ENCODE measurements at places on chromosomes 11 and 22.
A peak's percentile ranks its signal among the peaks of the same experiment; 100 is the strongest.

GRCh38 chr11:44343778-44344422 lies 34.0 kb upstream of the ALX4 start:
- no peak for DNase-seq

- DNase-seq: no peak
Measured at GRCh38 chr22:28129319-28129962, 210.4 kb upstream of the PITPNB start.

GRCh38 chr11:95092549-95093324 lies 3.1 kb downstream of the ENDOD1 start:
- DNase-seq: no peak

DNA sequence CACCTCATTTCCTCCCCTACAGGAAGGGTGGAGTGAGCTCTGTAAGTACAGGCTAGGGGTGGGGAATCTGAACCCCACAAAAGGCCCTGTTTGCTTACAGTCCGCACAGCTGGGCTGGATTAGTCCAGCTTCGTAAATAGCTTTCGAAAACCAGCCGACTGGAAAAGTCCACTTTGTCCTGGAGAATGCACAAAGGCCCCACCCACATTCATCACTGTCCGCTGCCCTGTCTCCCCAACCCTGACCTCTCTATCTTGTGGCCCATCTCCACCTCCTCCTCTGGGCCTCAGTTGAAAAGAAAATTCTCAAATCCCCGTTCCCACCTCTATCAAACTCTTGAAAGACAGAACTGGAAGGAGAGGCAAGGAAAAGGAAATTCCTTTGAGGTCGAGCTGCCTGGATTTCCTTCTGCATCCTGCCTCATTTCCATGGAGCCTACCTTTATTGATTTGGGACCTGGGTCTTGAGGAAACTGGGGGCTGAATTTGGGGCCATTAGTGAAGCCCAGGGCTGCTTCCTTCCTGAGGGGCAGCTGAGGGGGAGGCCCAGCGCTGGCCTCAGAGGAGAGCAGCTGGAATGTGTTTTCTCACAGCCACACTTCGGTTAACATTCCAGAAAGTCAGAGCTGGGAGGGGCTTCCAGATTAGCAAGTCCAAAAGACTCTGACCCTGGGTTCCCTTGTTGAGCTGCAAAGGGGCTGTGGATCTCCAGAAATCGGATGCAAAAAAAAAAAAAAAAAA lies 147.6 kb downstream of the FBXO7 start:
- no peak for DNase-seq

DNA sequence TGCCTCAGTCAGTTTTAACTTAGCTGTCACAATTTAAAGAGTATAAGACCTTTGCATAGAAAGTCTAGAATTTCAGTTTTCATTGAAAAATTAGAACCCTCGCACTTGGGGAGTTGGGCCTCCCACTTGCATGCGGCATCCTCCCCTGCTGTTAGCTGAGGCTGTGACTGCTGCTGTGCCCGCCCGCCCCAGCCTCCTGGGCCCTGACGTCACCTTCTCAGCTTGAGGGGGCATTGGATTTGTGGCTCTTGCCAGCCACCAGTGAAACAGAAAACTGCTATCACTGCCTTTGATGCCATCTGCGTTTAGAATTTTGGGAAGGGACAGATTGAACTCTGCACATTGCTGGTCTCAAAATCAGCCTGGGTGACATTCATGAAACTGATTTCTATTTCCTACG lies 108.7 kb downstream of the CTTN start:
- no peak for DNase-seq

- peak; percentile 92 for DNase-seq
Measured at GRCh38 chr11:69297787-69298266, 3.9 kb downstream of the MYEOV start.

DNA sequence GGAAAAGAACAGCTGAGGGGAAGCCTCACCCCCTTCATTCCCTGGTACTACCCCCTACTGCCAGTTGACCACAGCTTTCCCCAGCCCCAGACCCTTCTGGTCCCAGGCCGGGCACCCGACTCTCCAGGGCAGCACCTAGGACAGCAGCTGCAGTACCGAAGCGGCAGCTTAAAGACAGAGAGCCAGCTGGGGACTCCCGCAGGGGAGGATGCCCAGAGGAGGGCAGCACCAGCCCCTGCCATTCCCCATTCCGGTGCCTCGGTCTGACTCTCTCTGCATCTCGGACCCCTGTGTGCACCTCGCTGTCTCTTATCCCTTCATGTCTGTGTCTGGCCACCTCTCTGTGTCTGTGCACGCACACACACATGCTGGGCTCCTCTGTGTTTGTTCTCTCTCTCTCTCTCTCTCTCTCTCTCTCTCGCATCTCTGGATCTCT lies 9.4 kb downstream of the IGSF9B start:
- peak; percentile 49 for DNase-seq

DNA sequence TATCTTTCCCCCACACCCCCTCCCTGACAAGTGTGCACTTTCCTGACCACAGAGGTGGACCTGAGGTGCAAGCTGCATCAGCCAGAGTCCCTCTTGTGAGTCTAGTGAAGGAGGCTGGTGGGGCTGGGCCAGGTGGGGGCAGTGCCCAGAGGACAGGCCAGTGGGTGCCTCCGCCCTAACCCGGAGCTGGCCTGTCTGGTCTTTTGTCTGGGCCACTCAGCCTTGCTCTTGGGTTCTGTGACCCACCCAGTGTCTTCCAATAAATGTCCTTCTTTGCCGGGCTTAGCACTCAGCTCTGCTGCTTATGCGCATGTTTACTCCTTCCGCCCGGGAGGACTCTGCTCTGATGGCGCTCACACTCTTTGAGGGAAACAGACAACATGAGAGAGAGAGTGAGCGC lies 526.2 kb downstream of the TBC1D22A start:
- DNase-seq: no peak

DNA sequence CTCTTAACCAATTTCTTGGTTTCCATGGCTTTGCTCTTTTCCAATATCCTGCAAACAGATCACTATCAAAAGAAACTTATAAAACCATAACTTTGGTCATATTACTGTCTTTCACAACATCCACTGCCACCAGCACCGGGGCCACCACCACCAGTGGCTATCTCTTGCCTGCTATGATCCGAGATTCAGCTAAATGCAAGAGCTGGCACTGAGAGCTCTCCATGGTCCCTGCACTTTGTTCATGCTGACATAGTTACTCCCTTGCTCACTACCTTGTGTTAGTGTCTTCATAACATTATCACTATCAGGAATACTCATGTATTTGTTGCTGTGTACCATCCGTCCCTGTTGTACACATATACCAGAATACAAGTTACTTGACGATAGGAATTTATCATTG lies 299.0 kb downstream of the ETS1 start:
- no peak for DNase-seq

DNA sequence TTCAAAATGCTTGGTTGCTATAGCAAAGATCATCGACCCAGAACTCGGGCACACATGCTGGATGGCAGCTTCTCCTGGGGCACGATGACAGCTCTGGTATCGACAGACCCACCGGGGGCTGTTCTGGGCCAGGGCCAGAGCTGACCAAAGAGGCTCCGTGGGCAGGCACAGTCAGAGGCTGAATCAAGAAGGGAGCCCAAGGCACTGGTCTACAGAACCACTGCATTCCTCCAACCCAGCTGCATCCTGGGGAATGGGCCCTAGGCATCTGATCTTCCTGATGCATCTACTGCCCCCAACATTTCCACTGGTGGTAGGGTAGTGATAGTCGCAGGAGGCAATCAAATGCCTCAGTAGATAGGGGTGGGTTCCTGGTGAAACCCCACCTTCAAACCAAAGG lies 470.3 kb downstream of the TBC1D22A start:
- DNase-seq: no peak

- no peak for DNase-seq
Measured at GRCh38 chr11:67356387-67356863, 3.1 kb upstream of the POLD4 start.

- no peak for DNase-seq
Measured at GRCh38 chr11:66418168-66418985, 2.5 kb upstream of the NPAS4 start.

- no peak for DNase-seq
Measured at GRCh38 chr11:70616938-70617654, 218.8 kb downstream of the CTTN start.

DNA sequence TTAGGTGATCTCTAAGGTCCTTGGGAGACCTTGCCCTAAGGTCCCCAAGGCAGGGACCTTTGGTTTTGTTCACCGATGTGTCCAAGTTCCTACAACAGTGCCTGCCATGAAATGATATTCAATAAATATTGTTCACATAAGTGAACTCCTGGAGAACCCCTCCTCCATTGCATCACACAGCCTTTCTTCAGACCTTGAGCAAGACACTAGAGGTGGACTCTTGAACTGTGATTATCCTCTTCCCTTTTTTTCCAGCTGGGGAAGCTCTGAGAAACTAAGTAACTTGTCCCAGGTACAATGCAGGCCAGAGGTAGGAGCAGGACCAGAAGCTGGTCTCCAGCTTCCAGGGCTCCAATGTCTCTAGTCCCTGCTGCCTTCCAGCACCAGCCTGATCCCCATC lies 76.6 kb upstream of the LMO1 start:
- DNase-seq: no peak

DNA sequence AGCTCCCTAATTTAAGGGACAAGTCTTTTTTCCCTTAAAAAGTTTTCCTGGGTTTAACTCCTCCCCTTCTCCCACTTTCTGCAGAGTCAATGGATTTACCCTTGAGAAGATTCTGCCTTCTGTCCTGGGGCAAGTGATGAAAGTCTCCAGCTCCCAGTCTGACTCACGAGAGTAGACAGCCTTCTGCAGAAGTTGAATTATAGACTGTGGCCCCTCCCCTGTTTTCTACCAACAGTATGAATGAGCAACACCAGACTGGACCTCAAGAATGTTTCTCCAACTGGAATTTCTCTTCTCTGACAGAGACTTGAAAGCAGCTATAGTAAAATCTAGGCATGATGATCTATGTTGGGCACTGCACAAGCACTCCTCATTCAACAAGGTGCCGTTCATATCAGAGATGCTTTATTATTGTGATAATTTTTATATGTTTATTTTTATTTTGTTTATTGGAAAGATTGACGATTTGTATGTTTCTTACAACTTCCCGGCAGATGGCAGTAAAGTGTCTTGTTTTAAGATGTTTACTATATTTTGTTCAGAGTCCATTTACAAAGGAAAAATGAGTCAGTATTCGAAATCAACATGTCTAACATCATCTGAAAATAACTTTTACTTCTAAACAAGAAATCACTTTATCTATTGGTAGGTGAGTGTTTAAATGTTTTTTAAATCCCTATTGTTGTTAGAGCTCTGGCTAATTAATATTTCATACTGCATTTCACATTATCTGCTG lies 56.6 kb downstream of the LMO2 start:
- peak; percentile 18 for DNase-seq

DNA sequence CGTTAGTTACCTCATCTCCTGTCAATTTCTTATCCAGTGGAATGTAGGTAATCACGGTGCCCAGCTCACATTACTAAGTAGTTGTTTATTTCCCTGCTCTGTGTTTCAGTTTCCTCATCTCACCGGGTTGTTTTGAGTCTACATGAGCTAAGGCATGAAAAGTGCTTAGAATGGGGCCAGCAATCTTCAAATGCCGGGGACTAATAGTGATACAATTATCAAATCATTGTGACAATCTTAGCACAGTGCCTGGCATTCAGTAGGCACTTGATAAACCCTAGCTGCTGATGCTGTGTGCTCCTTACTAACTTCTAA lies 53.3 kb upstream of the CD5 start:
- no peak for DNase-seq

DNA sequence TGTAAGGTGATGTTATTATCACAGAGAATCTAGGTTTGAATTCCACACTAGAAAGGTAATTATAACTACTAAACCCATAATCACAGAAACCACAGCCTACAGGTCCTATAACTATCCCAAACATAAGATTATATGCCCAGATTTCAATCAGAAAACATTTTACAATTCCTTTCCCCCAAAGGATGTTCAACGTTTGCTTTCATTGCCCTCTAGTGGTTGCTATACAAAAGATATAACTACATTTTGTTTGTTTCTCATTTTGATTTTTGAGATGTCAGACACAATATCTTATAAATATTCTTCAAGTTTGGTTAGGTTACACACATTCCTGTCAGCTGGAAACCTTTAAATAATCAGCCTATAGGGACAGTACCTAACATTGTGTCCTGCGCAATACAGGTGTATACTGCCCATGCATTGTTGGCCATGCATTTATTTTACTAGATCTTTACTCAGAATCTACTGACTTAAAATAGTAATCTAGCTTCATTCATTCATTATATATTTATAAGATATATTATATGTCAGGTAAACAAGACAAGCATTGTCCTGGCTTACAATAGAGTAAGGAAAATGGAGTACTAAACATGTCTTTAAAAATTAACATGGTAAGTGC lies 530.5 kb upstream of the CCDC90B start:
- DNase-seq: no peak
